ENCODE measurements at places on chromosomes 4 and X. TPM values are rescaled to one million over a fixed set of nuclear protein-coding genes. Genes with fewer than 3 reads are reported as not detected.

Gene TSPAN5
- total RNA-seq = 17.5 TPM

Gene TGIF2LX
- not detected for total RNA-seq

Gene UBE2D3
- total RNA-seq = 221 TPM

Gene ARSH
- total RNA-seq = not detected

Data from smooth muscle cell of the coronary artery (primary cell).